Cortex of kidney (tissue), 1 donor: ENCODE measurements at places on chromosomes 5 and 9.

DNA sequence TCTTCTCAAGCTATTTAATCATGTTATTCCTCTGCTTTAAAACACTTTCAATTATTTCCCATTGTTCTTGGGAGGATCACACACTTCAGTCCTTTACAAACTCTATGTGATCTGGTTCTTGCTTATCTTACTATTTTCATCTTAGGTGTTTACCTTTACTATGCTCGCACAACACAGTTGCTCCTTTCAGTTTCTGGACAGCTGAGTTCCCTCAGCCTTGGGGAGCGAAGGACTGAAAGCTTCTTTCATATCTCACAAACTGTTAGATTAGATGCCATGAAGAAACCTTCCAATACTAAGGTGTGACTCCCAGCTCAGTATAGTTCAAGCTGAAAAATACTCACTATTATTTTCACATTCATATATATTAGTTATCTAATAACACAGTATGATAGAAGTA lies 117.9 kb downstream of the CDC42SE2 start:
- no peak for DNase-seq

GRCh38 chr9:5425006-5425628 lies 12.6 kb downstream of the PLGRKT start:
- DNase-seq = no peak

DNA sequence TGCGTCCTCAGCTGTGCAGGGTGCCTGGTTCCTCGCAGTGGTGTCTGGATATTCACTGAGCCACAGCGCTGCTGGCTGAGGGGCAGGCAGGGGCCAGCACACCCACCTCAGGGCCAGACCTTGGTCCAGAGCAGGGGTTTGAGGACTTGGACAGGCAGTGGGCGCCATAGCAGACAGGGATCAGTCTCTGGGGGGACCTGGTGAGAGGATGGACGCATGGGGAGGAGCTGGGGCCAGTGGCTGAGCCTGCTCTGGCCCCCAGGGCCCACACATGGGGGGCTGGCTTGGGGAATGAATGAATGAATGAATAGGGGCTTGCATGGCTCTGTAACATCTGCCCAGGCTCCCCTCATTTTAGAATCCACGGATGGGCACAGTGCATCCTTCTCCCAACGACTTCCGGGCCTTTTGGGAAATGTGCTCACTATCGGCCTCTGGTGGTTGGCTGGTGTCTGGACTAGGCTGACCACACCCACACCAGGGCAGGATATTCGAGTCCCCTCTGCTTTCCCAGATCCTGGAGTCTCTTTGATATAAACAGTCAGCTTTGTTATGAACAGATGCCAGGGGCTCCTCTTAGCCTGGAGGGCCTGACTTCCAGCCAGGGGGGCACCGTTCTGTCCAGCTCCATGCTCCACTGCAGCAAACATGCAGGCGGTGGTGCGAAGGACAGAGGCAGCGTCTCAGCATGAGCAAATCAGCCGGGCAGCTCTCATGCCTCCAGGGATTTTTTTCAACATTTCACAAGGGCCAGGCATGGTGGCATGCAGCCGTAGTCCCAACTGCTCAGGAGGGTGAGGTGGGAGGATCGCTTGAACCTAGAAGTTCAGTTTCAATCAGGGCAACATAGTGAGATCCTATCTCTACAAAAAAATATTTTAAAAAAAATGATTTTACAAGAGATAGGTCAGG lies 62.6 kb downstream of the NEK6 start:
- no peak for DNase-seq

DNA sequence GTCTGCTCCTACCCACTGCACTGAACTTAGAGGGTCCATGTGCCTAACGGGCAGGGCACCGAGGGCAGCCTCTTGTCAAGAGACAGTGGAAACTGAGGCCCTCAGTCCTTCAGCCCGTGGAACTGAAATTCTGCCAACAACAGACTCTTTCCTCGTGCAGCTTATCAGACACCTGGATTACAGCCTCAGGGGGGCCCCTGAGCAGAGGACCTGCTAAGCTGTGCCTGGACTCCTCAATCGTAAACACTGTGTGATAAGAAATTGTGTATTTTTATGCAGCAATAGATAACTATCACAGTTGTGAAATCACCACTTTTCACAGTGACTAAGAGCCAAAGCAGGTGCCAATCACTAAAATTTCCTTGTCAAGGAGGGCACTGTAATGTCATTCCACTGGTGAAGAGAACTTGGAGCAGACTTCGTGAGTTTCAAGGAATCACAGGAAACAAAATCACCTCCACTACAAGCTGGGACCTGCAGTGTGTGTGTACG lies 33.4 kb upstream of the CTSV start:
- no peak for DNase-seq

DNA sequence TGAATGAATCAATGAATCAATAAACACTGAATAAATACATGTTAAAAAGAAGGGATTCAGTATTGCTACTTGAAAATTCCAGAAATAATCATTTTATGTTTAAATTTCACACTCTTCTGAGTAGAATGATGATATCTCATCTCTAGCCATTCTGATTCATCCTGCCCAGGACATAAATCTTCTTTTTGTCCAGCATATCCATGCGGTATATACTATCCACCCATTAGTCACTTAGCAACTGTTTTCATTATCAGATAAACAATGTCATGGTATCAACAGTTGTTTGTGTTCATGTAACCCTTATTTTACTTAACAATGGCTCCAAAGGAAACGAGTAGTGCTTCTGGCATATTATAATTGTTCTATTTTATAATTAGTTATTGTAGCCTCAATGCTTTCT lies 432.4 kb upstream of the SMC2 start:
- DNase-seq = no peak

DNA sequence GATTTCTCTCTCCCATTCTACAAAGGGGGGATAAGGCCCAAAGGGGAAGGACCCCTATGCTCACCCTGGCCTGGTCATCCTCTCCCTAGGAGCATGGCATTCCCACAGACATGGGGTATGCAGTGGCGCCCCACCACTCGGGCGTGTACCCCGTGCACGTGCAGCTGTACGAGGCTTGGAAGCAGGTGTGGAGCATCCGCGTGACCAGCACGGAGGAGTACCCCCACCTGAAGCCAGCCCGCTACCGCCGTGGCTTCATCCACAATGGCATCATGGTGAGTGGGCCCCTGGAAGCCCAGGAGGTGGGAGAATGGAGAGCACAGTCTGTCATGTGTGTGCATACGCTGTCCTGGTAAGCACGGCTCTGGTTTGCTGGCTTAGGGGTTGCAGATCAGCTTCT lies 27.7 kb downstream of the NDST1 start:
- DNase-seq = no peak

DNA sequence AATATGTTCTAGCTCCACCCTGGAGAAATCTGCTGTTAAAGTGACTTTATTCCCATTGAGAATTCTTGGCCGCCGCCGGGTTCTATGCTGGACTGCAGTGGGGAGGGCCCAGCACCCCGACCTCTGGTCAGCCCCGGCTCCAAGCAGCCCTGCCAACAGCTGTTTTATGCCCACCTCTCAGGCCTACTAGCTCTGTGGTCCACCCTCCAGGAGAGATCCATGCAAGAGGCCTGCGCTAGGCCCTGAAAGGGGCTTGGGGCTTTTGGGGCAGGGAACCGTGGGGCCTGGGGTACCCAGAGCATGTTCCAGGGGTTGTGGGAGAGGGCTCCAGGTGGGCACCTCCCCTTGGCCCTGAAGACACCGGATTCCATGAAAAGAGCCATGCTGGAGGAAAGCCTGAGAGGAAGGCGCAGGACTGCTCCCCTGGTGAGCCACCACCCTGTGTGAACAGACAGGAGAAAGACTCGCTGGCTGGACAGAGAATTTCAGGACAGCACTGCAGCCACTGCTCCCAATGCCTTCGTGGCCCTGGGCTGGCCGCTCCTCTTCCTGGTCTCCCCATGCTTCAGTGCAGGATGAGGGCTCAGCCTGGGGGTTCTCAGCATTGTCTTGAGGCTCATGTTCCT lies 44.6 kb upstream of the RUFY1 start:
- DNase-seq = no peak

DNA sequence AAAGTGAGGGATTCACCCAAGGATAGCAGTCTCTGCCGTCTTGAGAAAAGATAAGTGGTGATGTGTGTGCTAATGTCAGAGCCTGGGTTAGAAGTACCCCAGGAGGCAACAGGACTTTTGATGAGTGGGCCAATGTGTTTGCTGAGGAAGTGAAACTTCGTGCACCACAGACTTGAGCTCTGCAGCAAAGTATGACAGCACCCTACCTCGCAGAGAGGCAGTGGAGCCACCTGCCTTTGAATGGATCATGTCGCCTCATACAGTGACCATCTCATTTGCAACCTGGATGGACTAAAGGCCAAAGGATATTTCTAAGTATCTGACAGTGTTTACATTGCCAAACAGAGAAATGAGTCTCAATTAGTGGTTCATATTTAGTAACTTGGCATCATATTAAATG lies 593.9 kb upstream of the GRAMD2B start:
- no peak for DNase-seq

DNA sequence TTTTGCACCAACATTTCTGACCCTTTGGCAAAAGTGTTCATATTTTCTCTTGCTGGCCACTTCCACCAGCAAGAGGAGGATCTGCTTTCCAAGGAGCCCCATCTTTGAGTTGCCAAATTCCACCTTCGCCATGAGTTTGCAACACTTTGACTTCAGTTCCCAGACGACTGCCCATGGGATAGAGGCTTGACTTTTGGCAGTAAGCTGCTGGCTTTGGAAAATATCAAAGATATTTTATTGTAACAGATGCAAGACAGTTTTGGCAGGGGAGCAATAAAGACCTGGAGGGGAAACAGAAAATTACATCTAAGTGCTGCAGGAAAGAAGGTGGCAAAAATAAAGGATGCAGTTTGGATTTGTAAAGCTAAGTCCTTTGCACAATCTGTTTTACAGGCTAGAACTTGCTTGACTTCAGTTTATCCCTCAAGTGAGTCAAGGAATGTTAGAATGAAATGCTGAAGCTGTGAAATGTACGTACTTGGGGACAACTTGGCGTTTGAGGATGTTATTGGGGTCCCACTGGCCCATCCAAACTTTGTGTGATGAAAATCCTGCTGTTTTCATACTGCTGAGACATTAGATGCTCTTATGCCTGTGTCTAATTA lies 232.9 kb downstream of the GOLPH3 start:
- DNase-seq = no peak

- no peak for DNase-seq
Measured at GRCh38 chr9:6921315-6921714, 163.5 kb downstream of the KDM4C start.

GRCh38 chr9:5408596-5408995 lies 29.1 kb downstream of the PLGRKT start:
- DNase-seq = no peak

DNA sequence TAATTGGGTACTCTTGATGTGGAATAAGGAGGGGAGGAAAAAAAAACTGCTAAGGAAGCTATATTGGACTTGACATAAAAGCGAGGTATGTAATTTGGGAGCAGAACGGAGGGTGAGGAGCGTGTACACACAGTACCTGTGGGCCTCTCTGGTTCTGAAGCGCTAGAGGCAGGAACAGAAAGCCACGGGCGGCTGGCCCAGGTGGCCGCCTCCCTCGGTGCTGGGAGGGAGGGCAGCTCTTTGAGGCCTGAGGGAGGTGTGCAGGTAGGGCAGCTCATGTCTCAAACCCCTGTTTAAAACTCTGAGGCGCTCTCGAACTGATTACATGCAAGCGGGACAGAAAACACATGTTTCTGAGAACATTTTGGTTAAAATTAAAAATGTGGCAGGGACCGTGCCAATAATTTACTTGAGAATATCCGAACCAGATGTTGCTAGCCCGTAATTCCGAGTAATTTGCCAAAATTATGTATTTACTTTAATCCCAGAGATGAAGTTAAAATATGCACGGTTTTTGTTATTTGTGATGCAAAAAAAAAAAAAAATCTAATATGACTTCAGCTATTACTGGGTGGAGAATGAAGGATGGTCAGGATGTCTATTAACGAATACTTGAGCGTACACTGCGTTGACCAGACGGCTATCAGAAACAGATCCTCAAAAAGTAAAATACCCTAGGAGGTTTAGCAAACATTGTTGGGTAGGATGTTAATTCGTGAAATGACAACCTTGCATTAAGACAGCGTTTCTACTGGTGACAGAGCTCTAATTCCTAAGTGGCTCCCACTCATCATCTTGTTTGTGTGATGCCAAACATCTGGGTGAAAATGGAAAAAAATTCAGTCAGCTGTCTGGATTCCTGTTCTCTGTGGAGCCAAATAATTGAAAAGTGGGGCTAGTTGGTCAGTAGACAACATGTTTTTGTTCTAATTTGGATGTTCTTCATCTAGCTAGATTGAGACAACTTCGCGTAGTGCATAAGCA lies 24.4 kb upstream of the STC2 start:
- no peak for DNase-seq

GRCh38 chr5:154059039-154059430 lies 20.3 kb downstream of the MFAP3 start:
- no peak for DNase-seq

- DNase-seq = no peak
Measured at GRCh38 chr5:67272453-67273130, 76.0 kb upstream of the CD180 start.

DNA sequence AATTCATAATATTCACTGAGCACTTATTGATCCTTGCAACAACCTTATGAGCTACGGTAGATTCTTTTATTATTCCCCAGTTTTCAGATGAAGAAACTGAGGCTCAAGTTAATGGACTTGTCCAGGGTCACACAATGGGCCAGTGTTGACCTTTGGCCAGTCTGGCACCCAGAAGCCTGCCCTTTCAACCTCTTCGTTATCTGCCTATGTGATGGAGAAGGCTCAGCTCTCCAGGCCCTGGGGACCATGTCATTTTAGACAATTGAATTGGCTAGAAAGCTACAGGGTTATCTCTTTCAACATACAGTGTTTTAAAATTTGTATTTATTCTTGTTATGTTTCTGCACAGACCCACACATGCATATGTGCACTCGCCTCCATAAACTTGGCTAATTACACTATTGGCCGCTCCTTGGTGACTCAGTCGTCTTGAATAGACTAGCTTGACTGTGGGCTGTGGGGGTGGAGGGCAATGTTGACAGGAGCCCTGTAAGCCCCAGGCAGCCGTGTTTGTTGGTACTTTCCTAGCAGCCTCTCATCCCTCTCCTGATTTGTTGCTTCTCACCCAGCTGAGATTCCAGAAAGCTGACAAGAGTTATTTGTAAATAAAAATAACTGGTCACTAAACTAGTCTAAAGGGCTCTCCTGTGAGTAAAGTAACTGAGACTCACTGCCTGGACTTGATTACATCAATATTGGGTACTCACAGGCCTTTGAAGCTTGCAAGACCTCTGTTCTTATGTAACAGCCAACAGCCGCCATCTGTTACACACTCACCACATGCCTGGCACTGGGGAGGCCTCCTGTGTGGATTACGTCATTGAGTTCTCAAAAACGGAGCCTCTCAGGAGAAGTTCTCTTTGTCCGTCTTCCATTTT lies 8.5 kb upstream of the ANGPTL2 start:
- no peak for DNase-seq

GRCh38 chr5:168734620-168735300 lies 155.6 kb upstream of the PANK3 start:
- DNase-seq = no peak

GRCh38 chr5:66621146-66621545 lies 25.0 kb downstream of the MAST4 start:
- DNase-seq = no peak

DNA sequence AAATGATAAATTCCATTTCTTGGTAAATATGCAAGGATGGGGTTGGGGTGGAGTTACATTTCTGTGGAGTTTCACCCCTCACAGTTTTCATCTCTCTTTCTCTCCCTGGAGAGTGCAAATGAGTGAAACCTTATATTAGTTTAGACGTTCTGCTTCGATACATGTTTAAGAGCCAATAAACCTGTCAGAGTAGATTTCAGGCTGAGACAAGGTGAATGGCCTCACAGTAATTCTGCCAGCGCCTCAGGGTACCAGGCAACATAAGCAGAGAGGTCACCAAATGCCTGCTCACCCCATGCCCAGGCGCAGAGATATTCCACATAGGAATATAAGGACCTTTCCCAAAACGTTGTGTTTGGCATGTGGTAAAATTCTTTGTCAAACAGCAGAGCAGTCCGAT lies 154.9 kb upstream of the VLDLR start:
- no peak for DNase-seq
